Forelimb muscle (tissue), 1 donor: ENCODE measurements at places on chromosomes 16 and 17. TPM values are rescaled to one million over a fixed set of nuclear protein-coding genes. Genes with fewer than 3 reads are reported as not detected.

The PIPOX gene
- polyA plus RNA-seq, result 1.9 TPM

The EXOC3L1 gene
- 12.9 TPM for polyA plus RNA-seq

GRCh38 chr17:80916246-80916645 is 75.4 kb upstream of the CHMP6 start:
- DNase-seq, result no peak

GRCh38 chr16:14300705-14301168 is 229.6 kb downstream of the MRTFB start:
- peak; percentile 62 for DNase-seq

DNA sequence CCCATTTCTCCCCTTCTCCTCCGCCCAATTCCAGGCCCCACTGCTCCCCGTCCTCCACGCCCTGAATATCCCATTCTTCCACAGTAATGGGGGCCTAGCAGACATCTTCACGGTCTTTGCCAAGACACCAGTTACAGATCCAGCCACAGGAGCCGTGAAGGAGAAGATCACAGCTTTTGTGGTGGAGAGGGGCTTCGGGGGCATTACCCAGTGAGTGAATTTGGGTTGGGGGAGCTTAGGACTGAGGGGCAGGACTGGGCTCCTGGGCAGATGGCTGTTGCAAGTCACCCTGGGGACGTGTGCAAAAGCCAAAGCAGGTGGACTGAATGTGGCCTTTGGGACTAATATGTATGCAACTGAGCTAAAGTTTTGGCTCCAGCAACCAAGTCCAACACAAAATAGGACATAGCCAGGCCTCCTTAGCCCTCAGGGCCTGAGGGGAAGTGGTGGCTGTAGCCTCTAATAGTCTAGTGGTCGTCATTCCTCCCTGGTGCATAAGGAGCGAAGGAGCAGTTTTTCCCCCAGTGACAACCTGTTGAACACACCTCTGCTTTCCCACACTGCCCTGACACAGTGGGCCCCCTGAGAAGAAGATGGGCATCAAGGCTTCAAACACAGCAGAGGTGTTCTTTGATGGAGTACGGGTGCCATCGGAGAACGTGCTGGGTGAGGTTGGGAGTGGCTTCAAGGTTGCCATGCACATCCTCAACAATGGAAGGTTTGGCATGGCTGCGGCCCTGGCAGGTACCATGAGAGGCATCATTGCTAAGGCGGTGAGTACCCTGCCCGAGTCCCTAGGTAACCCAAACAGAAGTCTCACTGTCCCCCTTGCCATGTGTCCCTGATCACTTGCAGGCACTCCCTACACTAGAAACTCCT is 2.6 kb downstream of the ACADVL start:
- no peak for DNase-seq

The PDF gene
- 6.8 TPM for polyA plus RNA-seq

DNA sequence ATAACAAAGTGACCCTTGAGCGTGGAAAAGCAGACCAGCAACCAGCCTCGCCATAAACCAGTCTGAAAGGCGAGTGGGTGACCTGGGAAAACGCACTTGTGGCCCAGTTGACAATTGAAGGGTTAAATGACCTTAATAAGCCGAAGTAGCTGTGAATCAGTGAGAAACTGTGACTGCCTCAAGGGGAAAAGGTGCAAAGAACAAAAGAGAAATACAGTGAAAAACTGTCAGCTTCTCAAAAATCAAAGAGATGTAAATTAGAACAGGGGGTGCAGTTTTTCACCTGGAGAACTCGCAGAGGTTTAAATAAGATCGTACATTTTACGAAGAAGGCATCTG is 124.1 kb downstream of the CMIP start:
- DNase-seq, result no peak

DNA sequence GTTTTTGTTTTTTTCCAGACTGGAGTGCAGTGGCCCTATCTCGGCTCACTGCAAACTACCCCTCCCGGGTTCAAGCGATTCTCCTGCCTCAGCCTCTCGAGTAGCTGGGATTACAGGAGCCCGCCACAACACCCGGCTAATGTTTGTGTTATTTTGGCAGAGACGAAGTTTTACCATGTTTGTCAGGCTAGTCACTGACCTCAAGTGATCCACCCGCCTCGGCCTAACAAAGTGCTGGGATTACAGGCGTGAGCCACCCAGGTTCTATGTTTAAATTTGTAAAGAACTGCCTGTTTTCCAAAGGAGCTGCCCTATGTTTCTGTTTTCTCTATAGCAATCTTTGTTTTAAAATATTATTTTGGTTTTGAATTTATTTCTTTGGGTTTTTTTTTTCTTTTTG is 13.8 kb upstream of the C16orf87 start:
- DNase-seq, result no peak

DNA sequence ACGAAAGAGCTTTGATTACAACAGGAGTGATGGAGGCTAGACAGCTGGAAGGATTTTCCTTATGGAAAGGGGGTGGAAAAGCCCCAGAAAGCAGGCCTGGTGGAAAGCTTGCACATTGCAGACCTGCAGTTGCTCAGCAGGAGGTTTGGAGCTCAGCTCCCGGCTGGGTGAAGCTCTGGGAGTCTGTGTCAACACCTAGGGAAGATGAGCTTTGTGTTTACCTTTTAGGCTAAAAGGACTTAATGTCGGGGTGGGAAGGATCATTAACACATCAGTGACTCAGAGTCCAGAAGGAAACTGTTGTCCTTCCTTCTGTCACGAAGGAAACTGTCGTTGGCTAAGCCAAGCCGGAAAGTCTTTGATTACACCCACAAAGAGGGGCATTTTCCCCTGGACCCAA is 48.2 kb downstream of the RAP1GAP2 start:
- DNase-seq, result no peak

The CDC6 gene
- 7.1 TPM for polyA plus RNA-seq

The ITGB3 gene
- 12.3 TPM for polyA plus RNA-seq

The KRTAP4-3 gene
- not detected for polyA plus RNA-seq

- DNase-seq, result no peak
Measured at GRCh38 chr17:8210761-8211458, 535 bp upstream of the AURKB start.

GRCh38 chr17:12568358-12569251 is 97.1 kb upstream of the MYOCD start:
- no peak for DNase-seq

DNA sequence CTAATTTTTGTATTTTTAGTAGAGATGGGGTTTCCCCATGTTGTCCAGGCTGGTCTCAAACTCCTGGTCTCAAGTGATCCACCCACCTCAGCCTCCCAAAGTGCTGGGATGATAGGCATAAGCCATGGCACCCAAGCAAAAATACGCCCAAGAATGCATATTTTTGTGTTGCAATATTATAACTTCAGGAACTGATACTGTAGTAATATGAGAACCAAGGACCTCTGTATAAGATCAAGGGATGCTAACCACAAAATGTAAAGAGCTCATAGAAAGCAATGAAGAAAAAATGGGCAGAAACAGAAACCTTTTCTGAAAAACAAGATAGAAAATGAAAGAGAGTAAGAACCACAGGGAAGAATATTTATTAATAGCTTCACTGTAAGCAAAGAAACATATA is 183.6 kb upstream of the RPL38 start:
- no peak for DNase-seq

The TBC1D3K gene
- polyA plus RNA-seq, result not detected

DNA sequence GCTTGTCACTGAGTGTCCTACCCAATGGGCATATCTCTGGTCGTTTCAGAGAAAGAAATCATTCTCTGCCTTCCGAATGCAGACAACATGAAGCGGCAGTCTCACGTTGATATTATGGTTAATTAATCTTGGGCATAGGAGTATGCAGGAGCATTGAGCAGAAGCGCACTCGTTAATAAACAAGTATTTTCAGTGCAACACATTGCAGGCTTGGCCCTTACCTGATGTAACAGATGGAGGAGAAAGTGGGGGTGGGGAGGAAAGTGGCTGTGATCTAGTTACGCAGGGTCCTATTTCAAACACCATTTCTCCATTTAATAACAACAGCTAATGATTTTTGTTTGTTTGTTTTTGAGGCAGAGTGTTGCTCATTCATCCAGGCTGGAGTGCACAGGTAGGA is 414.0 kb upstream of the RBFOX1 start:
- DNase-seq, result no peak

GRCh38 chr17:21425736-21426135 is 49.6 kb downstream of the KCNJ12 start:
- DNase-seq, result no peak

DNA sequence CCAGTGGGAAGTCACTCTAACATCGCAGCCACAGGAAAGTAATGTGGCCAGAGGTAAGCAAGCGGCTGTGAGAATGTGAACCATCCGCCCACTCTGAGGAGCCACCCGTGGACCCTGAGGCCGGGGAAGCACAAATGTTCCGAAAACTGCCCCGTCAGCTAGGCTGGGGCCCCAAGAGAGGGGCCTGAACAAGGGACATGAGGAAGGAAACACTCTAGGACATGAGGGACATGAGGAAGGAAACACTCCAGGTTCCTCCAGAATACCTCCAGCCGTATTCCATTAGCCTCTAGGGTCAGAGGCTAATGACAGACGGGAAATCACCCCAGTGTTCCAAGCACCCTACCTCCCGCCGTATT is 317 bp downstream of the TEFM start:
- no peak for DNase-seq

DNA sequence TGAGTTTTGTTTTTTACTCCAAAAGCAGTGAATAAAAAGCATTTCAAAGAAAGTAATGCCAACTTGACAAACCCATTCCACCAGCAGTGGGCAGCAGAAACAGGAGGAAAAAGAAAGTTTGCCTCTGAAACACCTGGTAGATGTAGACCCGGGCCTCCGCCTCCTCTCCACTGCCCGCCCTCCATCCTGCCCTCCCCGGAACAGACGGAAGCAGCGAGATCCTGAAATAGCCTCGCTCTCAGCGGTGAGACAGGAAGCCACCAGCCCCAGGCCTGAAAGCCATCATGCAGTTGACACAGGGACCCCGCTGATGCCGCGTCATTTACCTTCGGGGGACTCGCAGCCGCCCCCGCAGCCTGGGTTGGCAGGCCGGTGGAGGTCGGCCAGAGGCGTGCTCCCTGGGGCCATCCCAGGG is 67.8 kb downstream of the C16orf78 start:
- DNase-seq, result peak; percentile 5

The PDIA2 gene
- polyA plus RNA-seq, result 0.68 TPM

GRCh38 chr17:57020208-57020607 is 42.3 kb downstream of the SCPEP1 start:
- DNase-seq, result no peak

GRCh38 chr16:58196898-58197313 is 1.0 kb downstream of the CSNK2A2 start:
- no peak for DNase-seq

GRCh38 chr17:2631211-2631610 is 37.8 kb downstream of the PAFAH1B1 start:
- no peak for DNase-seq

GRCh38 chr17:57286399-57287105 is 30.2 kb downstream of the MSI2 start:
- no peak for DNase-seq

DNA sequence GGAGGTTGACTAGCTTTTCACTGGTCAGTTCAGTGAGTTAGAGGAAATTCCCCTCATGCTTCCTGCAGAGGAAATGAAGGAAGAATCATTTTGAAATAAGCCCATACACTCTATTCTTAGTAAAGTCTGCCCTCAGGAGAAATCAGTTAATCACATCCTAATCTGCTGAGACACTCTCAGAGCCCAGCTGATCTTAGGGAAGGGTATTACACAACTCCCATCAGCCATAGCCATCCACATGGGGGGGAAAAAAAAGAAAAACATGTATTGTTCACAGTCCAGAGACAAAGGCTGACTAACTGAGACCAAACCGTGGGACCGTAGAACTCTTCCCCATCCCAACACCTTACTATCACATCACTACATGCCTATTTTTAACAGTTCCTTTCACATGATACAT is 722.3 kb downstream of the CDH8 start:
- DNase-seq, result no peak

GRCh38 chr17:79559111-79559887 is 51.6 kb downstream of the RBFOX3 start:
- no peak for DNase-seq

GRCh38 chr17:47847341-47848197 is 3.4 kb downstream of the SP6 start:
- no peak for DNase-seq

DNA sequence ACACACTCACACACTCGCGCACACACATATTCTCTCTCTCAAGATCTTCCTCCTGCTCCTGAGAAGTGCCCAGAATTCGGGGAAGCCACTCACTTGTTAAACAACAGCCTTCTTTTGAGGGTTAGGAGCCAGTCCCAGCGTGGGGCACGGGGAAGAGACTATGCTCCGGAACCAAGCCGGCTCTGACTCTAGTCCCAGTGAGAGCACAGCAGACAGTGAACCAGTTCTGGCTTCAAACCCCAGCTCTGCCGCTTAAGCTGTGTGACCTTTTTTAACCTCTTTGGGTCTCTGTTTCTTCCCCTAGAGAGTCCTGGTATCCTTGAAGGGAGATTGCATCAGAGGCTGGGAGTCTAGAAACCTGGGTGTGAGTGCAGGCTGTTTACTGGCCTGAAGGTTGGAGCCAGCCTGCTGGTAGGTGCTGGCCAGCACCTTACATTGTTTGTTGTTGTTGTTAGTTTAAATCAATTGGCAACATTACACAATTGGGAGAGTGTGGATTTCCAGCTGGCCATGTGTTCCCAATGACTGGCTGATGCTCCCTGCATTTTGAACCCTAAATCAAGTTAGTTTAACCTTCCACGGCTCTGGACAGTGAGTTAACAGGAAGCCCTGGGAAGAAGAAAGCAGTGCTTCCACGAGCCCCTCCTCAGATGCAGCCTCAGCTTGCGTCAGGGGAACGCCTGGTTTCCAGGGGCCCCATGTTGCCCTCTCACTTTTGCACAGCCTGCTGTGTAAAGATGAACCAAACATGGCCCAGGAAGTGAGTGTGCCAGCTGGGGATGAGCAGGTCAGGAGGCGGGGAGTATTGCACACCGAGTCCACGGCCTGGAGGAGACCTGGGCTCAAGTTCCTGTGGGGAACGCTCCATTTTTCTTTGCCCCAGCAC is 71.5 kb downstream of the GAS7 start:
- DNase-seq, result no peak

- no peak for DNase-seq
Measured at GRCh38 chr17:47959825-47960655, 2.4 kb upstream of the PRR15L start.
